ENCODE measurements at places on chromosomes 16 and 17.
A peak's percentile ranks its signal among the peaks of the same experiment; 100 is the strongest.

DNA sequence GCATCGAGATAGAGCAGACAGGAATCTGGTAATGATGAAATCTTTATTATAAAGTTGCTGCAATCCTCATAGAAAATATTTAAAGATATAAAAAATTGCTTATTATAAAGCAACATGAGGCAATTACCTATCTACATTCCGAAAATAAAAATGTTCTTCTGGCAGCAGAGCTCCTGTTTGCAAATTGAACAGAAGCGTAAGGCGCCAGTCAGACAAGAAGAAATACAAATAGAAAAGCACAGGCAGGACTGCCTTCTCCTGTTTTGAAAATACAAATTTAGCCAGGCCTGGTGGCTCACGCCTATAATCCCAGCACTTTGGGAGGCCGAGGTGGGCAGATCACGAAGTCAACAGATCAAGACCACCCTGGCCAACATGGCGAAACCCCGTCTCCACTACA lies 95.6 kb downstream of the CDYL2 start:
- DNase-seq, result no peak

GRCh38 chr17:47720754-47721533 lies 12.1 kb upstream of the TBX21 start:
- DNase-seq, result peak; percentile 97

DNA sequence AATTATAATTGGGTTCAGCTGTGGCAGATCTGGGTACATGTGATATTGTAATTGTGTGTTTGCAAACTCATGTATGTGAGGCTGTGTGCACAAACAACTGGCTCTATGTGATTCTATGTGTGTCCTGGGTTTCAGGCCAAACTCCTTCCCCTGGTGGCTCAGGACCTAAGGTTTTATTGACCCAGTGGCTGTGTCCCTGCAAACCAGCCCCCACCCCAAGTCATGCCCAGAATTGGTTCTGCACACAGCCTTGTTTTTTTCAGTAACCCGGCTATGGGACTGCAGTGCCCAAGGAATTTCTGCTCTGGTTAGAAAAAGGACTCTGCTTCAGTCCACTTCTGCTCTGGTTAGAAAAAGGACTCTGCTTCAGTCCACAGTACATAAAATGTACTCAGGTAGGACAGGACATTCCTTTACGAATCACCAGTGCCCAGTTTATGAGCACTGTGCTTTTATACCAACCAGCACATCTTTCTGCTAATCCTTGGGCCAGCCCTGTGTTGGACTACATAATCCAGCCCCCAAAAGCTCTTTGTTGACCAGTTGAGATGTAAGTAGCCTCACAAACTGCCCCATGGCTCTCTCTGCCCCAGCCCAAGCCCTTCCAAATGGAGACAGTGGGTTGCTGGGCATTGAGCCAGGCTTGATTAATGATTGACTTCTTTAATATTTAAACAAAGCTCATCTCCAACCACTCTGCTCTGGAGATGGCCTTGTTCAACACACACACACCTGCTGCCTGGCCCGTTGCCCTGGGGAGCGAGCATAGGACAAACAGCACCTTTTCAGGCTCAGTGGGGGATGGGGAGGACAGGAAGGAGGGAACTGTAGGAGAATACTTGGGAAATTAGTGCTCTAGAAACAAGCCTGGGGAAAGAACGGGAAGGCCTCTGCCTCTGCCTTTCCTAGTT lies 2.9 kb upstream of the KCNH6 start:
- no peak for DNase-seq

DNA sequence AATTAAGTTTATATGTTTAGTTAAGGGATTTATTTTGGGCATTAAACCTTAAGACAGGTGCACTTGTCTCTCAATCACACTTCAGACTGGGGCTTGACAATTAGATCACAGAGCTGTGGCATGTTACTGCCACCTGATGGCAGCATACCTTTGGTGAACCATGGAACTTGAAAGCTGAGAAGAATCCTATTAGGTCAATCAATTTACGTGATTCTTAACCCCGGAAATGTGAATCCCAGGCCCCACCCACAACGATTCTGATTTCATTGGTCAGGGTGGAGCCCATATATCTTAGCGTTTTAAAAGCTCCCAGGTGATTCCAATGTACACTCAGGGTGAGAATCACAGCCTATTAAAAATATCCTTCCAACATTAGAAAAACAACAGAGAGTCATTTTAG lies 91.0 kb downstream of the GSG1L start:
- peak; percentile 14 for DNase-seq

Data from stimulated activated CD4-positive, alpha-beta T cell treated with anti-CD3 and anti-CD28 coated beads, TNF-alpha, amount 100 ng/mL, for 48 hours (primary cell).